ENCODE measurements at places on chromosomes 6 and 20. TPM values are rescaled to one million over a fixed set of nuclear protein-coding genes. Genes with fewer than 3 reads are reported as not detected.
A peak's percentile ranks its signal among the peaks of the same experiment; 100 is the strongest.

The LPA gene
- total RNA-seq: not detected

The GINM1 gene
- total RNA-seq: 27.7 TPM

The RPL7L1 gene
- total RNA-seq: 123 TPM

The SLC35F1 gene
- not detected for total RNA-seq

- peaks cover 85% of the 10 kb centered on the region for H3K27me3 ChIP-seq
- no peak overlapping the region for H3K27ac ChIP-seq
- peaks cover 3% of the 10 kb centered on the region for H3K4me1 ChIP-seq
- peak; percentile 7 for DNase-seq
Measured at GRCh38 chr20:59159493-59160376, 3.9 kb upstream of the ZNF831 start.

GRCh38 chr20:56801971-56802755 lies 173.1 kb downstream of the TFAP2C start:
- H3K27me3 ChIP-seq: no peaks in the 10 kb centered on the region
